Stimulated activated memory B cell treated with anti-CD40 and anti-IgM and Interleukin-4, amounts not matched to agents 10 μg/mL and 1 μg/mL and 100 μg/mL, for 72 hours (primary cell): ENCODE measurements at places on chromosomes 1 and 21.

- no peak for ATAC-seq
These were observed 31.0 kb upstream of the PLEKHO1 start for GRCh38 chr1:150118716-150119115.

DNA sequence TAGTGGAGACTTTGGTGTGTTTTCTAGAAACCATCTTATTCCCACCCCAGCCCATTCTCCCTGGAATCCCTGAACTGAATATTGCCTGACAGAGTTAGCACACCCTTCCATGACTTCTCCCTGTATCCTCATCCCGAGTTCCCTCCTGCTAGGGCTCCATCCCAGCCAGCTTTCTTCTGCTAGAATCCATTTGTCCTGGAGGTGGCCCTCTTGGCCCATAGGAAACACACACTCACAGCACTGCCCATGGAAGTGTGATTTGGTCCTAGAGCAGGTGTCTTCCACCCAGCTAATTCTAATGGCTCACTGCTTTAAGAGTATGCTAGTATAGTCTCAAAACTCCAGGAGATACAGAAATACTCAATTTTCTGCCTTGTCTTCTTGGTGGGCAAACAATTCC, 4.1 kb downstream of the KRTAP15-1 start:
- no peak for ATAC-seq

GRCh38 chr1:9363061-9363471, 70.4 kb downstream of the SPSB1 start:
- ATAC-seq: no peak

DNA sequence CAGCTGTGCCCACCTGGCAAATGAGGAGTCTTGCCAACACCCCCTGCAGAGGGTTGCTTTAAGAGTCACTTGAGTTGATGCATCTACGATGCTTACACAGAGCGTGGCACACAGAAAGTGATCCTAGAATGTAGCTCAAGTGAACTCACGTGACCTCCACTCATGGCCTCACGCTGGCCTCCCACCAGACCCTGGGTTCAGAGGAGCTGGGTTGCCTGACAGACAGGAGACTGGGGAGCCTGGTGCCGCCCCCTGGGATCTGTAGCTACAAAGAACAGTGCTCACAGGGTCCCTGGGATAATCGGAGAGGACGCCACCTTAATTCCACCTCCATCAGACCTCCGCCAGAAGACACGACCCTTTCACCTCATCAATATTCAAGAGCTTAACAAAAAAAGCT, 81.4 kb upstream of the CASZ1 start:
- no peak for ATAC-seq

DNA sequence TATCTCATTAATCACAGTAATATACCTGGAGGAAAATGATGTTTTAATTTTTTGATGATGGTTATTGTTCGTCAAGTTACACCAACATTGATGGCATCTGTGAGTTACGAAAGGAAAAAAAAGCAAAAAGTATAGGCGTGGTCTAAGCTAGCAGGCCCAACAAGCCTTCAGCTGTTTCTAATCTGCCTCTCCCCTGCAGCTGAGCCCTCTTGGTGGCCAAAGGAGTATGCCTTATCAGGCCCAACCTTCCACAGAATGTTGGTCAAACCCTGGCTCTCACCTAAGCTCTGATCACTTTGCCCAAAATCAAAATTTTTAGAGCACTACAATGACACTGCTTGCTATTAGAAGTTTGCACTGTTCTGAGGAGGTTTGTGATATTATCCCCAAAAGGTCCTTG, 4.9 kb downstream of the C1orf105 start:
- no peak for ATAC-seq

GRCh38 chr1:204503913-204504519, 9.4 kb upstream of the PIK3C2B start:
- ATAC-seq: no peak

GRCh38 chr1:167984886-167985489, 48.1 kb upstream of the MPC2 start:
- ATAC-seq: no peak

GRCh38 chr1:115536279-115536816, 105.4 kb upstream of the VANGL1 start:
- ATAC-seq: no peak

DNA sequence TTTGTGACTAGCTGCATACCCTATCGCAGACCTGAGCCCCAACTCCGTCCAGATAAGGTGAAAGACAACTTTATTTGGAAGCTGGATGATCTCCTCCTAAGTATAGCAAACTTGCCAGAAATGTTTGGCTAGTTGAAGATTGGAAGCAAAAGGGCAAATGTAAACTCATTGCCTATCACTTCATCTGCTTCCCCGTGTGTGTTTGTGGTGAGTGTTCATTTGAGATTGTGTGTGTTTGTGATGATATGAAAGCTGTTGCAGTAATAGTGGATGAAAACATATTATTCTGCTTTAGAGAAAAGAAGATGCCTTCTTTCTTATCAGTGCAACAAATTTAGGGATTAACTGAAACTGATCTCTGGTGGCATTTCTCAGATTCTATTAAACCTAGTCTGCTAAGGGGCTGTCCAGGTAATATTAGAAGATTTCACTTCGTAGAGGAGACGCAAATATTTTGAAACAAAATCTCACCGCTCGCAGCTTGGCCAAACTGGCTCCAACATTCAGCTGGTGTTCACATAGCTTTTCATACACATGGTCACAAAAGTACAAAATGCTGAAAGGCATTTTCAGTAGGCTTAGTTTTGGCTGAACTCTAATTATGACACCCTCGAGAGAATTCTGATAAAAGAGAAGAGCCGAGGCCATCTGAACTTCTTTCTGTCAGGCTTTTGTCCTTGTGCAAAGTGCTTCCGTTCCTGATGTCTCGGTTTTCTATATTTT, 1.1 kb downstream of the TBX19 start:
- no peak for ATAC-seq

- no peak for ATAC-seq
These were observed 452.9 kb upstream of the PRMT6 start for GRCh38 chr1:106603616-106604015.

- no peak for ATAC-seq
These were observed 25.5 kb downstream of the MAN1C1 start for GRCh38 chr1:25641931-25642573.

- ATAC-seq: no peak
These were observed 2.7 kb downstream of the MAN1C1 start for GRCh38 chr1:25619101-25619890.
